ENCODE measurements at places on chromosomes 5 and 9.

- DNase-seq: no peak
These were observed 32.6 kb upstream of the SPTLC1 start for GRCh38 chr9:92147852-92148180.

- no peak for DNase-seq
These were observed 97.8 kb downstream of the TSSK1B start for GRCh38 chr5:113336975-113337374.

- DNase-seq: no peak
These were observed 192.6 kb upstream of the PRDM9 start for GRCh38 chr5:23314827-23315226.

GRCh38 chr9:17810728-17811571 lies 232.1 kb downstream of the SH3GL2 start:
- no peak for DNase-seq

DNA sequence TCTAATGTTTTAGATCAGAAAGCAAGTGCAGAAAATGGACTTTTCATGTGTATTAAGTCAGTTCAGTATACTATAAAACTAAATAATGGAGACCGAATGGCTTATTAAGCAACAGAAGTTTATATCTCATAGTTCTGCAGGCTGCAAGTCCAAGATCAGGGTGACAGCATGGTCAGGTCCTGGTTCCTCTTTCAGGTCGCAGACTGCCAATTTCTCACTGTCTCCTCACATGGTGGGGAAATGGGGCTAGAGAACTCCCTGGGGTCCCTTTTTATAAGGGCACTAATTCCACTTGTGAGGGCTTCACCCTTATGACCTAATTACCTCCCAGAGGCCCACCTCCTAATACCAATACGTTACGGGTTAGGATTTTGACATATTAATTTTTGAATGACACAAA lies 48.7 kb downstream of the RICTOR start:
- DNase-seq: no peak

- DNase-seq: no peak
These were observed 44.2 kb upstream of the TENT2 start for GRCh38 chr5:79567926-79568549.

DNA sequence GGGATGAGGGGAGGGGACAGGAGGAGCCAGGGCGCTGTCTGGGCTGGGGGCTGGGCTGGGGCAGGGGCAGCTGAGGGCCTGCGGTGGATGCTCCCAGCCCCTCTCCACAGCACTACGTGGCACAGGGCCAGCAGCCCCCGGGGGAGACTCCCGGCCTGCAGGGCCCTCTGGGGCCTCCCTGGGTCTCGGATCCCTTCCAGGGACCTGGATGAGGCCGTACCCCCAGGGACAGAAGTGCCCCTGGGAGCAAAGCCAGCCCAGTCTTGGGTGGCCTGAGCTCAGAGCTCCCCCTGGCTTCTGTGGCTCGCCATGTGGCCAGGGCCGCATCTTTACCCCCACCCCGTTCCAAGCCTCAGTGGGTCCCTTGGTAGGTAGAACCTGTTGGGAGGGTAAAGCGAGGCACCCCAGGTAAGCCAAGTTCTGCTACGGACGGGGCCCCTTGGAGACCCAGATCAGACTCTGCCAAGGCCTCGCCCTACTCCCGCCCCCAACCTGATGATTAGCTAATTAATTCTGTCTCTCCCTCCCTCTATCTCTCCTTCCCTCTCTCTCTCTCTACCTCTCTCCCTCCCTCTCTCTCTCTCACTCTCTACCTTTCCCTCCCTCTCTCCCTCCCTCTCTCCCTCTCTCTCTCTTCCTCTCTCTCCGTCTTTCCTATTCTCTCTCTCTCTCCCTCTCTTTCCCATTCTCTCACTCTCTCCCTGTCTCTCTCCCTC lies 24.3 kb downstream of the KCNT1 start:
- no peak for DNase-seq

DNA sequence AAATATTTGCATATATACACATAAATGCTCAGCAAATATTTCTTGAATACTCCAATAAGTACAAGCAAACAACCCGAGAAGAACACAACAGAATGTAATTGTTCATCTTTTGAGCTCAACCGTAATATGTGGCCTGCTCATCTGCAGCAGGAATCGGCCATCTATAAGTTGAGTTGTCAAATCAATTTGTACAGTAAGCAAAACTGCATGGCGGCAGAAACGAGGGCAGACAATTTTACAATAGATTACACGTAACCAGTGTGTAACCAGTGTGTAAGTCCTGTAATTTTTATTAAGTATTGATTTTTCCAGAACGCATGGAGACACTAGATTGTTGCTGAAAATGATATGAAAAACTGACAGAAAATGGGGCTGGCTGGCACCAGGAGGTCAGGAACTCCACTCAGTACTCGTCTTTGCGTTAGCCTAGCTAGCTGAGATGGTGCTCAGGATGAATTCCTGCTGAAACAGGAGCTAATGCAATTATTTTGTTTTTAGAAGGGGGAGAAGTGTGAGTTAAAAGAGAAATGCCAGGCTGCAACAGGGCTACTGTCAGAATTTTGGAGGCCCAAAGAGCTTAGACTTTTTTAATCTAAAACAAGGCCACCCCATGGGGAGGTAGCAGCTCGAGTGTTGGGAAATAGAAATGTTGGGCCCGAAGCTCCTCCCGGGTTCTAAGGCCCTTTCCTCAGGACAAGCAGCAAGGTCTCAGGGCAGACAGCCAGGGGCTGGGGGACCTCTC lies 682 bp downstream of the DHX29 start:
- DNase-seq: no peak

DNA sequence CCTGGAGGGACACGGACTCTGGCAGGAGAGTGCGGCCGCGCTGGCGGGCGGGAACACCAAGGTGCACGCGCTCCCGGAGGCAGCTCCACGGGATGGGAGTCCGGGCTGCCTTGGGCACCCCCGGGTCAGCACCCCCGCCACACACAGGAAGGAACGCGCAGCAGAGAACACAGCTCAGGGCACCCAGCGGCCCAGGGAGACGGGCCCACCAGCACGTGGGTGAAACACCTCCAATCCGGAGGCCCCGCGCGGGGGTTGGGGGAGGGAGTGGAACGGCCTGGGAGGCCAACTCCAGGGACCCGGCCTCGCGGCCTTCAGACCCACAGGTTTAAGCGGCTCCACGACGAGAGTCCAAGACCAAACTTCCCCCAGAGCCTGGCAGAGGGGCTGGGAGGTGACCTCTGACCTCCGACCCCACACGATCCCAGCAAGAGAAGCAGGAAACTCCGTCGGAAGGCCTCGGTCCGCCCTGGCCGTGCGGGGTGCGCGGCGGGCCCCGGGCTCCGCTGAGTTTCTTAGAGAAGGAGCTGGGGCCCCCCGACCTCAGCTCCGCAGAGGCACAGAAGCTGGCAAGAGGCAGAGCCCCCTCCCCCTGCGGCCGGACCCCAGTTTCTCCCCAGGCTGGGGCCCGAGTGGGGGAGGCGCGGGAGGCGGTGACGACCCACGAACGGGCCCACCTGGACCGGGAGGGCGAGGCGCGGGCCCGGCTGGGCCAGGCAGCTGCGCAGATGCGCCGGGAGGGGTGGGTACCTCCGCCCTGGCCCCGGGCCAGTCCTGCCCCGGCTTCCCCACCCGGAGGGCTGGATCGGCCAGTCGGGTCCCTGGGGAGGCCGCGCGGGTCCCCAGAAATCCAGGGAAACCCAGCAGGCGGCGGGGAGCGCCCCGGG lies 851 bp downstream of the NACC2 start:
- peak; percentile 34 for DNase-seq

- no peak for DNase-seq
These were observed 41.9 kb downstream of the BNC2 start for GRCh38 chr9:16828340-16829281.

DNA sequence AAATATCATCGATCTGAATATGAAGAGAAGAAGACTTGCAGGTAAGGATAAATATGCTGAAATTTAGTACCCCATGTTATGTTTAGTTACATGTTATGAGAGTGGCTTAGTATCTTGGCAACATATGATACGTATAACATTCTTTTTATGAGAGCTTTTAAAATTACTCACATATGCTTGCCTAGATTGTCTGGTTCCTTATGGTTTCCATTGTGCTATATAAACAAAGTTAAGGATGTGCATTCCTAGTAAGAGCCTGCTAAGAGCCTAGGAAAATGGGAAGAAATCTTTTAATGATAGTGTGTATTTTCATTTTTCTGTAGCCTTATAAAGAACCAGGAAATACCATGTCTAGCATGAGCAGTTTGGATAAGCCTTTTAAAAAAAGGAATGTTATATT lies 112.0 kb upstream of the KCNN2 start:
- DNase-seq: no peak

DNA sequence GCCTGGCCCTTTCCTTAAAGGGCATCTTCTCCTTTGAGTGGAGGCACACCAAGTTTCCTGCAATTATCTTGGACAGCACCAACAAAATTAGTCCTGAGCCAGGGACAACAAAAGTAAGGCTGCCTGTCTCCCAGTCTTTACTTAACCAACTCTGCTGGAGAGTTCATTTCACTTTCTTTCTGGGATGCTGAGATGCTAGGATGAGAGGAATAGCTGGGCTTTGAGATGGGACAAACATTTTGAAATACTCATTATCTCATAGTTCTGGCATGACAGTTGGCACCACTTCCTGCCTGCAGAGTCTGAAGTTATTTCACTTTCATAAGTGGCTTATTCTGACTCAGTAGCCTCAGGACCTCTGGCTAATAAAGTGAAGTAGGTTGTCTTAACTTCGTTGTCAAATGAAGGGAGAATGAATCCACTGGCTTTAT lies 157.0 kb downstream of the C9orf152 start:
- no peak for DNase-seq

Measured in T-helper 9 cell (primary cell).